Stimulated activated CD8-positive, alpha-beta memory T cell treated with anti-CD3 and anti-CD28 coated beads, Interleukin-12 subunit alpha, Interleukin-12 subunit beta, amount 100 ng/mL, for 4 hours (primary cell): ENCODE measurements at places on chromosomes 6 and 20.

DNA sequence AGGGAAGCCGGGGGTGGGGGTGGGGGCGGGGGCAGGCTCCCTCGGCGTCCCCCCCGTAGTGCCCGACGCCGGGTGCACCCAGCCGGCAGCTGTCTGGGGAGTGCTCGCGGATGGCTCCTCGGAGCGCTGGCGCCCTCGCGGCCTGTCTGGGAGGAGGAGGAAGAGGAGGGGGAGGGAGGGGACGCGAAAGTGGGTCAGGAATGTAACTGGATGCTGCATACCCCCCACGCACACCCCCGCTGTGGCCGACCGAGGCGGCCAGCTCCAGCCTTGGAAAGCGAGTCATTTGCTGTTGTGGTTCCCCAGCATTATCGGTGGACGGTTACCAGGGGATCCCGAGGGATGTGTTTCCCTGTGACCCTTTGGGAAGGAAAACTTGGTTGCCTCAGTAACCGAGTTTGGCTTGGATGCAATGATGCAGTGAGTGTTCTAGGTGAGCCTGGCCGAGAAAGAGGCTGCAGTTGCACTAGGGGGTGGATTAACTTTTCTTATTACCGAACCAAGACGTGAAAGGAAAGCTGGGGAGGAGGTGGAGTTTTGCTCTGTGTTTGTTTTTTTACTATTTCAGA, 55.2 kb upstream of the RREB1 start:
- no peak for DNase-seq

DNA sequence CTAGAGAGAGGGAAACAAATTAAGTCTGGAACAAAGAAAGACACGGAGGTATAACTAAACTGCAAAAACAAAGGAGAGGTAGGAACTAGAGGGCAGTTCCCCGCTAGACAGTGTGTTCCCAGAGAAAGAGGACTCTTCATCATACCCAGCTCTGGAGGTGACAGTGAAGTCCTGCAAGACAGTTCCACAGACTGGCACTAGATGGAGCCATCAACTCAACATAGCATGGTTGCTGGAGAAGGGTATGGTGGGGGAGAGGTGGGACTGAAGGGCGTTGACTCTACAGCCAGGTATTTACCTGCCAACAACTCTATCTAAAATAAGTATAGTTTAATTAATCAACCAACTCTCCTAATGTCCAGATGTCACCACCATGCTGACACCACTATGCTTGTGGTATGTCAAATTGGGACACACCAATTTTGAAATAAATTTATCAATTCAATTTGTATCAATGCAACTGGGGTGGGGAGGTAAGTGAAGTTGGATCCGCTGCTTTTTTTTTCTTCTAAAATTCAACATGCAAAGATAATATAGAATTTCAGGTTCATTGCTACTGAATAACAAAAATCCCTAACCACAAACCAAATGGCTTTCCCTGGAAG, 9.7 kb downstream of the BACH2 start:
- no peak for DNase-seq

DNA sequence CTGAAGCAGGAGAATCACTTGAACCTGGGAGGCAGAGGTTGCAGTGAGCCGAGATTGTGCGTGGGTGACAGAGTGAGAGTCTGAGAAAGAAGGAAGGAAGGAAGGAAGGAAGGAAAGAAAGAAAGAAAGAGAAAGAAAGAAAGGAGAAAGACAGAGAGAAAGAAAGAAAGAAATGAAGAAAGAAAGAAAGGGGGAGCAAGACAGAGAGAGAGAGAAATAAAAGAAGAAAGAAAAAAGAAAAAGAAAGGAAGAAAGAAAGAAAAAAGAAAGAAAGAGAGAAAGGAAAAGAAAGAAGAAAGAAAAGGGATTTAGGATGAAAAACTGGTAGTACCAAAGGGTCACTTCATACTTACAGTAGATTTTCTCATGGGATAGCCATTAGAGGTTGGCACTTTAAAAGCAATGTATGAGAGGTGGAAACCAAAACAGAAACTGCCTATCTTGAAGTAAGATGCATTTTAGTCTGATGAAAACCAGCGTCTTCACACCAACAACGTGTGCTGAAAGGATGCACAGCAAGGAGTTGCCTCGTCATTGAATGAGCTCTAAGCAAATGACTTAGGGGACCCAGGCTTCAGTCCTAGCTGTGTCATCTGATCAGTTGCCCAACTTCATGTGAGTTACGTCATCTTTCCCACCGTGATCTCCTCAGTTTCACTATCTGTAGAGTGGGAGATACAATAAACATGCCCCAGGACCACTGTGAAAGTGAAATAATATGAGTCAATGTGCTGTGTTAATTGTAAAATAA, 133.9 kb upstream of the NEDD9 start:
- peak; percentile 24 for DNase-seq

- DNase-seq: no peak
These were observed 245.8 kb downstream of the PKHD1 start for GRCh38 chr6:51841626-51842025.

DNA sequence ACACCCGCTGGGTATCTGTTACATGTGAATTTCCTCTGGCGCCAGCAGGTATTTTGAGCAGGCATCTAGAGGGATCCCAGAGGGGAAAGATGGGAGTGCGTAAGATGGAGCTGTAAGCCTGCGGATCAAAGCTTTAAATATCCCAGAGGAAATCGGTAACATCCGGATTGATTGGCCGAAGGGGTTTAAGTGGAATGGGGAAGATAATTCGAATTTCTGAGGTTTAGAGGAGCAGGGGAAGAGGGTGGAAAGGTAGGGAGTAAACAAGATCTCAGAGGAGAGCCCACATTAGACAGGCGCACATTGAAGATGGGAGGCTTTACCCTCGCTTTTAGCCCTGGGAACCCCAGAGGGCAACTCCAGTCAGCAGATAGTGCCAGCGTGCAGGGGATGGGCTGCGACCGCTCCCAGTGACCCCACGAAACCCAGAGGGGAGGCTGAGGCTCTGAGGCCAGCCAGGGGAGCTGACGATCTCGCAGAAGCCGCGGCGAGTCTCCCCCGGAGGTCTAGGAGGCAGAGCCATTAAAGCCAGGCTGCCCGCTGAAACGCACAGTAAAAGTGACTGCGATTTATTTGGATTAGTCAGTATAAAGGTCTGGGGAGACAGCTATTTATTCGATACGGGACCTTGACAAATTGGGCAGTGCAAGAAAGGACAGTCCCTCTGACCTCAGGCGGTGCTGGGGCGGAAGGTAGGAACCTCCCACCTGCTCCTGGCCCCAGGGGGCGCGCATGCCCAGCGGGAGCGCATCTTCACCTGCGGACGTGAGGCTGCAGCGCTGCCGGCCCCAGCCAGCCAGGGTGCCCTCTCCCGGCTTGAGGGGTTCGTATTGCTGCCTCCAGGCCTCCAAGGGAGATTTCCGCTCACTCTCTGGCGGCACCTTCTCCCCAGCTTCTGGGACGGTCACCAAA, 34.3 kb upstream of the TCF21 start:
- DNase-seq: no peak

GRCh38 chr6:75611702-75612375, 10.2 kb downstream of the SENP6 start:
- DNase-seq: peak; percentile 29

- DNase-seq: no peak
These were observed 174.9 kb downstream of the CD109 start for GRCh38 chr6:73870907-73871306.

GRCh38 chr6:143939364-143939763, 68.7 kb downstream of the PLAGL1 start:
- DNase-seq: no peak

DNA sequence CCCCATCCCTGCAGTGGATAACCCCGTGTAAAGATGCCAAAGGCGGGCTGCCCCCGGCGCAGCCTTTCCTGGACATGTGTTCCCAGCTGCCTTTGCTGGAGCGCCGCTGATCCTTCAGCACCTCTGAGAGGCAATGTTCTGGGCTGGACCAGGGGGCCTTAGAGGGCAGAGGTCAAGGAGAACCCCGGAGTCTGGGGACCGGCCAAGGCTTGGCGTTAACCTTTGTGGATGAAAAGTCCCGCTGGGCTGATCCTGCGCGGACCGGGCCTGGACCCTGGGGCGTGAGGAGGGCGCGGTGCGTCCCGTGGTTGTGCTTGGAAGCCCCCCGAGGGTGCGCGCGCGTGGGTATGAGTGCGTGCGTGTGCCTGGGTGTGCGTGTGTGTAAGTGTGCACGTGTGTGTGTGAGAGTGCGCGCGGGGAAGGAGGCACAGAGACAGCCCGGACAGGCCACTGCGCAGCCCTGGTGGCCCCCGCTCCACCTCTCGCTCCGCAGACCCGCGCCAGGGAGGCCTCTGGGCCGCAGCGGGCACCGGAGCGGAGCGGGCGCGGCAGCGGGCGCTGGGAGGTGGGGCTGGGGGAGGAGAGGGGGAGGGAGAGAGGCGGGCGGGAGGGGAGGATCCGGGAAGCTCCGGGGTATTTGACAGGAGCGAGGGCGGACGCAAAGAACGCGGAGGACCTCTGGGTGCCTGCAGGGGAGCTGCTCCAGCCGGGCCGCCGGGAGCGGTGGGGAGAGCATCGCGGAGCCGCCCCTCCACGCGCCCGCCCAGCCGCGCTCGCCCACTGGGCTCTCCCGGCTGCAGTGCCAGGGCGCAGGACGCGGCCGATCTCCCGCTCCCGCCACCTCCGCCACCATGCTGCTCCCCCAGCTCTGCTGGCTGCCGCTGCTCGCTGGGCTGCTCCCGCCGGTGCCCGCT, at the start of gene SMOC2:
Gene SMOC2, plus strand, starts transcription at position 665 of the 914 bp plus-strand sequence. Its CDS starts 187 bp downstream, at position 852.
- no peak for DNase-seq

- DNase-seq: no peak
These were observed 55.3 kb downstream of the BACH2 start for GRCh38 chr6:90241229-90241880.

- DNase-seq: no peak
These were observed 9.6 kb downstream of the JARID2 start for GRCh38 chr6:15255481-15255880.

DNA sequence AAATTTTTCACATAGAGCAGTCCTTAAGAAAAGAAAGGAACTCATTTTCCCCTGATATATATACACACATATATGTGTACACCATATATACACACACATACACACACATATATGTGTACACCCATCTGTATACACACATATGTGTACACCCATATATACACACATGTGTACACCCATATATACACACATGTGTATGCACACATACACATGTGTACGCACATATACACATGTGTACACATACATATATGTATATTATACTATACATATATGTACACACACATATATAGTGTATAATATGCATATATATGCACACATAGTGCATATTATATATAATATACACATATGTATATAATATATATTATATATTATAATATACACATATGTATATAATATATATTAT, 9.1 kb downstream of the MAP3K4 start:
- no peak for DNase-seq

- DNase-seq: no peak
These were observed 4.9 kb downstream of the SPINT4 start for GRCh38 chr20:45727044-45727443.

- DNase-seq: no peak
These were observed 122.7 kb downstream of the TMEM242 start for GRCh38 chr6:157200611-157201010.

DNA sequence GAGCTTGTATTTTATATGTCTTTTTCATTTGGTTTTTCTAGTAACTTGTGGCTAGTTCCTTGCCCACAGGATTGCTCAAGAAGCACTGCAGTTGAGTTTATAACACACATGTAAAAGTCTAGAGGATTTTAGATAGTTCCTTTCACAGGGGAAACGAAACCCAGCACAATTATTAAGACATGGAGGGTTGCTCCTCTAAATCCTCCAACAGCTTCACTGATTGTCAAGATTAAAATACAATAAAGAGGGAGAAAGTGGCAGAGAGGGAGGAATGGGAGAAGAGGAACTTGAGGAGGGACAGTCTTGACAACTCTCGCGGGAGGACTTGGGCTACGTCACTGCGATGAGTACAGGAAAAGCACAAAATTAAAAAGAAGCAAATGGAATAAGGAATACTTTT, 9.7 kb upstream of the TBC1D7 start:
- no peak for DNase-seq

DNA sequence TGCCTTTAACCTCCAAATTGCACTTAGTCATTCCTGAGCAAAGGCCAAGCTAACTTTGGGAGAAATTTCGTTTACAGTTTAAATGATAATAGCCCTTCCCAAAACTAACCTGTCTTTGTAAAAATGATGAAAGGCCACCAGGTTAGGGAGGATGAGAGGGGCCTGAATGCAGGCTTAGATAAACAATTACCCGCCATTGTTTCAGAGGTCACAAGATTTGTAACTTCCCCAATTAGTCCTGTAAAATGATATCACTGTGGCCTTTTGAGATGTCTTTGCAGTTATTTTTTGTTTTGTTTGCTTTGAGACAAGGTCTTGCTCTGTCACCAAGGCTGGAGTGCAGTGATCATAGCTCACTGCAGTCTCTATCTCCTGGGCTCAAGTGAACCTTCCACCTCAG, 26.3 kb downstream of the GNL1 start:
- DNase-seq: no peak

GRCh38 chr6:116369540-116369939, 1.2 kb upstream of the DSE start:
- no peak for DNase-seq

DNA sequence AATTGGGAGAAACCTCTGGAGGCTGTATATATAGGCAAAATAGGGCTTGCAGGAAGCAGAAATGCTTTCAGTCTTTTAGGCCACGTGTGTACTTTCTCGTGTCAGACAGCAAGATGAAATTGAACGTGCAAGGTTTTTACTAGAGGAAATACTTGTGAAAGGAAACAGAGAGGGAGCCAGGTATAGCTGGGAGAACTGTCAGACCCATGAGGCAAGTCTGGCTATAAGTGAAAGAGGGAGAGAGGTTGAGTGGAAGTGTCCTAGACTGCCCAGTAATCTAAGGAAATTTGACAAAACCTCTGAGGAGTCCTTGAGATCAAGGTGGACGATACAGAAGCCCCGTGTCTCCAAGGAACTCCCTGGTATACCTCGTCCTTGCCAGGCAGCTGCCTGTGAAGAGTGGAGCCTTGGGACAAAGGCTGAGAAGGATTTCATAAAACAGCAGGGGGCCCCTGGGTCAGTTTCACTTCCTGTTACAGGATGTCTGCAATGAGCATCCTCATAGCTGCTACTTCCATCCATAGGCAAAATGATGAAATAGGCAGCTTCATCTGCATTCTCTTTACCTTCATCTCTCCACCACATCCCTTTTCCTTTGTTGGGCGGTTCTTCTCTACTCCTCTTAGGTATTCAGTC, 114.4 kb upstream of the MAP3K7 start:
- no peak for DNase-seq

DNA sequence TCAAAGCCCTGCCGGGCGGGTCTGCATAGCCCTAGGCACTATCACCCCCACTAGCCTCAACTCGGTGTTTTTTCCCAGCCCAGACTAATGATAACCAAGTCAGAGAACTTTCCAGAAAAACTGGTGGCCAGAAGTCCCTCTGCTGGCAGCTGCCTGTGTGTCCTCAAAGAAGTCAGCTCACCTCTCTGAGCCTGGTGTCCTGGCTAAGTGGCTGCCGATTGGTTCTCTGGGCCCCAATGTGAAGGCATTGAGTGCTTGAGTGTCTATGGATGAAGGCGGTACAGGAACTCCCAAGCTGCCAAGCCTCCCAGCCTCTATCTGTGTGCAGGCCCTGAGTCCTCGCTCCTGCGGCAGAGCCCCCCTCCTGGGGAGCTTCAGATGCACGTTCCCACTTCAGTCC, 355.6 kb downstream of the TAF4 start:
- no peak for DNase-seq

- no peak for DNase-seq
These were observed 56.5 kb downstream of the SCML4 start for GRCh38 chr6:107767637-107768036.
